ENCODE measurements at places on chromosomes 3 and 15.

DNA sequence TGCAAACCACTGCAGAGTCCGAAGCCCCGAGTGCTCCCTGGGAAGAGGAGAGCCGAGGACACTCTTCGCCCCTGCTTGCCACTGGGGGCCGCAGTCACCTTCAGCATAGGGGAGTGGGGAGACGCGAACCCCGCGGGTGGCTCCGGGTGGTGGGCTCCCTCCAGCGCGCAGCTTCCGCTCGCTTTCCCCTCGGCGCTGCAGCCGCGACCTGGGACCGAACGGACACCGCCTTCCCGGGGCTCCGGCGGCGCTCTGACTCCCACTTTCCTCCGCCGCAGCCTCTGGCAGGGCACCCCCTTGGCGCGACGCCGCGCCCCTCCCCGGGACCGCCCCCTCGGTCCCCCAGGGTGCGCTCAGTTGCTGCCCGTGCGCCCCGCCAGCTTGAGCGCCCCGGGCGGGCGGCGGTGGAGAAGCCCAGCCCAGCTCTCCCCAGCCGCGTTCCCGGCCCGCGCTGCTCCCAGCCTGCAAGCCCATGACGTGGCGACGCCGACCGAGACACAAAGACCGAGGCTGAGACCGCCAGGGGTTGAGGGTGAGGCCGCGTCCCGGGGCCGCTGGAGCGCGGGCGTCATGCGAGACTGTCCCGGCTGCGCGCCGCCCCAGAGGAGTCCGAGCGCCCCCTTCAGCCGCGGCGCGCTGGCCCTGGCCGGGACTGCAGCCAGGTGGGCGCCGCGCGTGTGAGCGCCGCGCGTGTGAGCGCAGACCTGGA lies at the start of gene MINAR1:
Gene MINAR1, plus strand, starts transcription at position 701 of the 709 bp plus-strand sequence. CDS start 23,812 bp downstream, outside the sequence.
- DNase-seq: no peak

DNA sequence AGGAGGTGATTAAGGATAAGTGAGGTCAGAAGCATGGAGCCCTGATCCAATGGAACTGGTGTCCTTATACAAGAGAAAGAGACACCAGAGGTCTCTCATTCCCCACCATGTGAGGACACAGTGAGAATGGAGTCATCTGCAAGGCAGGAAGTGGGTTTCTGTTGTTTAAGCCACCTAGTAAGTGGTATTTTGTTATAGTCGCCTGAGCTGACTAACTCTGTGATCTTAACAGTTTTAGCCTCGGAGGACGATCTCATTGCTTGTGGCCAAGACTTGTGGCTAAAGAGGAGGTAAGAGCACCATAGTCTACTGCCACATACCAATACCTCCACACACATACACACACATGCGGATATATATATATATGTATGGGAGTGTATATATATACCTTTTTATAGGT lies 73.8 kb downstream of the MCTP2 start:
- peak; percentile 11 for DNase-seq

DNA sequence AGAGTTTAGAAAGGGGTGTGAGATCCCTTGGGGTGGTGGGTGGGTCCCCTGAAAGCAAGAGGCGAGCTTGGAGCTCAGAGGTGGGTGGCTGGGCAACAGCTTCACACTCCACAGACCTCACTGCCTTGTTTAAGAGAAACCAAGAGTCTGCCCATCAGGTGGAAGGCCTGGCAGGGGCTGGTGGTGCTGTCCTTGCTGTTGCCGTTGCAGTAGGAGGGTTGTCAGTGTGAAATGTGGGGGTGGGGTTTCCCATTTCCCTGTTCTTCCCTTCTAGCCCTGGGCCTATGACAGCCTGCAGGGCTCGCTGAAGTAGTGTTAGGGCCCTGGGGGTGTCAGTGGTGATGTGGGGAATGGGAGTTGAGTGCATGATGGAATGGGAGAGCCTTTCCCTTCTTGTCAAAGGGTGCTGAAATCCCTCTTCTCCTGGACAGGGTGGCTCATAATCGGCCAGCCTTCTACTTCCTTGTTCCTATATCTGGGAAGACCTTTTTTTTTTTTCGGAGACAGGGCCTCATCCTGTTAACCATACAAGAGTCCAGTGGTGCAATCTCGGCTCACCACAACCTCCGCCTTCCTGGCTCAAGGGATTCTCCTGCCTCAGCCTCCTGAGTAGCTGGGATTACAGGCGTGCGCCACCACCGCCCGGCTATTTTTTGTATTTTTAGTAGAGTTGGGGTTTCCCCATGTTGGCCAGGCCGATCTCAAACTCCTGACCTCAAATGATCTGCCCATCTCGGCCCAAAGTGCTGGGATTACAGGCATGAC lies 4.3 kb downstream of the PLEKHO2 start:
- DNase-seq: no peak

DNA sequence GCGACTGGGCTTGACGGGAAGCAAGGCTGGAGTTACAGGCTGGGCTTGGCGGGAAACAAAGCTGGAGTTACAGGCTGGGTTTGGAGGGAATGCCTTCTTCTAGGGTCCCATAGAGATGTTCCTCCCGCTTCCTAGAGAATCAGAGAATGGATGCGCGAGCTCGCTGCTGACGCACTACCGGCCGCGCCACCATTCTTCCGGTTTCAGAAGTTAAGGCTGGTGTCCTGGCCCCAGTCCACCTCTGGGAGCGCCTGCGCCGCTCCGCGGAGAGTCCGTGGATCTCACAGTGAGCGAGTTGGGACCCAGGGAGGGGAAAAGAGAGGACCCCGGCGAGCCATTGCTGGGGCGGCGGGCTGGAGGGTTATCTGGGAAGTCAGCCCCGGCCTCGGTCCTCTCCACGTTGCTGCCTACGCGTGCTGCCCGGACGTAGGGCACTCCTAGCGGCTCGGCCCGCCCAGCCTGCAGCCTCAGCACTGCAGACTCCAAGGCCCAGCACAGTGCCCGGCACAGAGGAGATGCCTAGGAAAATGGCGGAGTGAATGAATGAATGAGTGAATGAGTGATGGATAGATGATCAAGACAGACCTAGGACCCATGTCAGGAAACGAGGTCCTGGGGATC lies at the start of gene ZNF502:
Gene ZNF502, plus strand, starts transcription at position 206 of the 621 bp plus-strand sequence. CDS start 7,602 bp downstream, outside the sequence.
- DNase-seq: peak; percentile 40

- DNase-seq: no peak
These were observed 31.7 kb downstream of the CHAC1 start for GRCh38 chr15:40984964-40985363.

All from stimulated activated CD4-positive, alpha-beta T cell treated with anti-CD3 and anti-CD28 coated beads, Interleukin-12 subunit alpha, Interleukin-12 subunit beta, amount 100 ng/mL, for 48 hours (primary cell).